ENCODE measurements at places on chromosomes 4 and X. TPM values are rescaled to one million over a fixed set of nuclear protein-coding genes. Genes with fewer than 3 reads are reported as not detected.

GRCh38 chrX:19790829-19791228 lies 96.6 kb downstream of the SH3KBP1 start:
- no peak for DNase-seq

GRCh38 chr4:142352712-142353111 lies 493.4 kb downstream of the INPP4B start:
- no peak for DNase-seq

GRCh38 chr4:183918696-183919095 lies 13.6 kb downstream of the STOX2 start:
- DNase-seq, result no peak

Gene LGI2
- not detected for total RNA-seq

GRCh38 chrX:68997511-68997910 lies 167.7 kb downstream of the PJA1 start:
- DNase-seq, result no peak

GRCh38 chrX:103586314-103586646 lies 965 bp downstream of the TCEAL4 start:
- DNase-seq, result no peak

GRCh38 chrX:77440330-77440729 lies 6.9 kb upstream of the FGF16 start:
- no peak for DNase-seq

GRCh38 chr4:150827226-150827625 lies 187.9 kb downstream of the LRBA start:
- DNase-seq, result no peak

- DNase-seq, result no peak
These were observed 516.9 kb downstream of the PDHA2 start for GRCh38 chr4:96356591-96357370.

DNA sequence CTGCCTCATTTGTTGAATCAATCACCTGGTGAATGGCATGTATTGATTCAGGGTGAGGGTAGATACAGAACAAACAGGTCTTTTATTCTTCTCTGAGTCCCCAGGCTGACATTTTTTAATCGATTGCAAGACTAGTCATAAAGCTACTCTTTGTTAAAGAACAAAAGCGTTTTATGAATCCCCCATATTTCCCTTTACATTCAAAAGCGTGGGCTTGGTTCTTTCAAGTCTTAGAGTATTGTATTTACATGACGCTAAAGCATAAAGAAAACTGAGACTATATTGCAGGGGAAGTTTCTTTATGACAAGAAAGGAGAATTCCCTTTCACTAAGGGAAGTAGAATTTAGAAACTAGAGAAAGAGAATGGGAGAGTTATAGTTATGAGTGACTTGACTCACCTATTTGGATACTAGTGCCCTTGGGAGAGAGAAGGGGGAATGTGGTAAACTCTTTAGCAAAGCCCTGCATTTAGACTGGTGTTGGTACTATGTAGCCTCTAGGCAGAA lies 69.3 kb upstream of the PDE5A start:
- DNase-seq, result no peak

DNA sequence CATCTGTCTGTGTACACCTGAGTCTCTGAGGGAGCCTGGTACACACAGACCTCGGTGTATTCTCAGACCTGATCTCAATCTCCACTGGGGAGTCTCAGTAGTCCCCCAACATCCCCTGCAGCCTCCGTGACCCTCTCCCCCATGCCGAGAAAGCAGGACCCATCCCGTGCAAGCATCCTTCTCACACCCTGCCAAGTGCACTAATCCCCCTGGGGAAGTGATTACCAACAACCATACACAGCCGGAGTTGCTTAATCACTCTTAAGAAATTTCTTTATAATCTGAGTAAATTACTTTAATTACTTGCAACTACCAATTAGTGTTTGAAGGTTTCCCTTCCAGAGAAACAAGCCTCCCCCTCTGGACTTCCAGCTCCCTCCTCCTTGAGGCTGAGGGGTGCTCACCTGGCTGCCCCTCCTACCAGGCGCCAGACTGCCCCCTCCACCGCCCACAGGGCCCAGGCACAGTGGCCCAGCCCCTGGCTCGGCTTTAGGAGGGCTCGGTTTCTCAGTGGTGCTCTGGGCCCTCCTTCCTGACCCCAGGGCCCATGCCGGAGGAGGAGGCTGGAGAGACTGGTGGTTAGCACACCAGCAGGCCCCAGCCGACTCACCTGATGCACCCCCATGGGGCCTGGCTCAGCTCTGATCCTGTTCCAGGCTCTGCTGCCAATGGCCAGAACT lies 43.8 kb downstream of the PJA1 start:
- DNase-seq, result no peak

GRCh38 chrX:115344885-115345614 lies 55.5 kb downstream of the LUZP4 start:
- no peak for DNase-seq

DNA sequence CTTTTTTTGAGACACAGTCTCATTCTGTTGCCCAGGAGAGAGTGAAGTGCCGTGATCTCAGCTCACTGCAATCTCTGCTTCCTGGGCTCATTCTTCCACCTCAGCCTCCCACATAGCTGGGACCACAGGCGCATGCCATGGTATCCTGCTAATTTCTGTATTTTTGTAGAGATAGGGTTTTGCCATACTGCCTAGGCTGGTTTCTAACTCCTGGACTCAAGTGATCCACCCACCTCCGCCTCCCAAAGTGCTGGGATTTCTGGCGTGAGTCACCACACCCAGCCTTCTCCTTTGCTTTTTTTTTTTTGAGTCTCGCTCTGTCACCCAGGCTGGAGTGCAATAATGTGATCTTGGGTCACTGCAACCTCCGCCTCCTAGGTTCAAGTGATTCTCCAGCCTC lies 94.1 kb downstream of the PDS5A start:
- DNase-seq, result no peak

Gene ZNF157
- 0.47 TPM for total RNA-seq

DNA sequence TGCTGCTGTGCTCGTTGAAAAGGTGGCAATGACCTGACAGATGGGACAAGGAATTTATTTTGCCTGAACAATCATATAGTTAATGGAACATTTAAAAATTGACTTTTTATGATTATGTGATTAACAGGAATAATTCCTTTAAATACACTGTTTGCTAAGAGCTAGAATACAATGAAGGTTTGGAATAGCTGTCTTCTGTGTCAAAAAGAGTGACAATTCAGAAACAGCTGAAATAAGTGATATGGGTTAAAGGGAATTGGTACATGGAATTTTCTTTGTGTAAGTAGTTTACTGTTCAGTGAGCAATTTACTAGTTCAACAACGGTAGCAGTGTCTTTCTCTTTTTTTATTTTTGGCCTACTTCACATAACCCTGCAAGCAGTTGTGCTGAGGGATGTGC lies 1083.5 kb upstream of the GRID2 start:
- DNase-seq, result no peak

- no peak for DNase-seq
These were observed 80.4 kb downstream of the ZFX start for GRCh38 chrX:24229976-24230375.

- no peak for DNase-seq
These were observed 8.1 kb upstream of the NAAA start for GRCh38 chr4:75948822-75949444.

DNA sequence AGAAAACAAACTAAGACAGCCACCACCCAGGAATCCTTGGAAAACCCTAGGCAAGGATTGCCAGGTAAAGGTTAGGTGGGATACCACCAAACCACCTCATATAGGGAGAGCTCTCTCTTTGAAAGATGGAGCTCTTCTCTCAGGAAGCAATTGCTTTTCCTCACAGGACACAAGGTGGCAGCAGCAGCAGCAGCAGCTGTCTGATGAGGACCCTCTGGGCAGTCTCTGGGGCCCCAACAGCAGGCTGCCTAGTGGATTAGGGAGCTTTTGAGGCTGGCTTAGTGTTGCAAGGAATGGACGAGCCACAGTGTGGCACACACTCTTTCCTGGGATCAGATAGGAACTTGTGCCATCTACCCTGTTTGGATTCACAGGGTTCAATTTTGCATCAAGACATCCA lies 41.4 kb upstream of the CHRDL1 start:
- DNase-seq, result no peak

DNA sequence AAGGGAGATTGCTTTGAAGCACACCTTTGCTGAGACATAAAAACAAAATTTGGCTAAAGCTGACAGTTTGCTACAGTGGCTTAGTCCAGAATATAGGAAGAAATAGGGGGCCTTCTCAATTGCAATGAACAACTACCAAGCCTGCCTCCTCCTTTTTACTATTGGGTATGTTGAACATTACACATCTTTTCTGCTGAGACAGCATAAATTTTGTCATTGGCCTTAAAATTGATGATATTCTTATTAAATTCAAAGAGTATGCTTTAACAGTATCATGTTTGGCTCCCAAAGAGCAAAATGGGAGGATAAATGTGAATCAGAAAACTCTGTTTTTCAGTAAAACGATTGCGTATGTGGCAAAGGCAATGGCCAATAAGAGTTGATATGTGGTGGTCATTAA lies 721.9 kb upstream of the IGFBP7 start:
- no peak for DNase-seq

Gene SLC39A8
- total RNA-seq, result 33.7 TPM

Gene ERAS
- not detected for total RNA-seq

Gene PABPC1L2B
- not detected for total RNA-seq

DNA sequence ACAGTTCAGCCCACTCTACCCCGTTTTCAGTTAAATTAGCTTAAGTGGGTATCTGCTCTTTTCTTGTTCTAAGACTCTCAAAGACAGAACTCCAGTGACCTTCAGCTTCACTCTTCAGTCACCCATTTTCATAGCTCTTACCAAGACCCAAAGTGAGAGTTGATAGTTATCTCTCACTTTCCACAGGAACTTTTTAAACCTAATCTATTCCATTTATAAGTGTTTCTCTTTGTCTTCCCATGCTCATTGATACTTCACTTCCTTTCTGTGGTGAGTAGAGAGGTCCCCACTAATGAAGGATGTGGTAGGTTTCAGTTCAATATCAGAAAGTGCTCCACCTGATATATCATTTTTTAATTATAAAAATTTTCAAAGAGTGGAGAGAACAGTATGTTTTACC lies 33.4 kb downstream of the COX18 start:
- no peak for DNase-seq

Gene HSD17B13
- not detected for total RNA-seq

DNA sequence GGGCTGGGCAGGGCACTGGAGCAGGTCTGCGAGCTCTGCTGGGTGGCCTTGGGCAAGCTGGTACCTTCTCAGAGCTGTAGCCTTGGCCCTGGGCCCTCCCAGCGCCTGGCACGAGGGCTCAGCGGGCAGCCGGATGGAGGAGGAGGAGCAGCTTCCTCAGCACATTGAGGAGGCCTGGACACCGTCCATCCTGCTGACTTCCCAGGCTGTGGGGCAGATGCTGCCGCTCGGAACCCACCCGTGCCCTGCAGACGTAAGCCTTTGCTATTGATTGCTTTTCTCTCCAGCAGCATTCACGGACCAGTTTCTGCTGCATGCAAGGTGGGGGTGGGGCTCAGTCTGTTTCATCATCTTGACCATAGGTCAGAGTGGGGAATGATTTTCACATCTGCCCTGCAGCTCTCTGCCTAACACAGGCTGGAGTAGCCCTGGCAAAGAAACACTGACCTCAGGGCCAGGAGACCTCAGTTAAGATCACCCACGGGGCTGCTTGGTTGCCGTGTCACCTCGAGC lies 80.7 kb upstream of the PSAPL1 start:
- no peak for DNase-seq

Gene STS
- 1.2 TPM for total RNA-seq

DNA sequence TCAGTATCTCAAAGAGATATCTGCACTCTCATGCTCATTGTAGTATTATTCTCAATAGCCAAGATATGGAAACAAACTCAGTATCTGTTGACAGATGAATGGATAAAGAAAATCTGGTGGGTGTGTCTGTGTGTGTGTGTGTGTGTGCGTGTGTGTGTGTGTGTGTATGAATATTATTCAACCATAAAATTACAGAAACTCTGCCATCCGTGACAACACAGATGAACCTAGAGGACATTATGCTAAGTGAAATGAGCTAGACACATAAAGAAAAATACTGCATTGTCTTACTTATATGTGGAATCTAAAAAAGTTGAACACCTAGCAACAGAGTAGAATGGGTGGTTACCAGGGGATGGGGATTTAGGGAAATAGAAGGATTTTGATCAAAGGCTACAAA lies 13.2 kb downstream of the XKRX start:
- no peak for DNase-seq

DNA sequence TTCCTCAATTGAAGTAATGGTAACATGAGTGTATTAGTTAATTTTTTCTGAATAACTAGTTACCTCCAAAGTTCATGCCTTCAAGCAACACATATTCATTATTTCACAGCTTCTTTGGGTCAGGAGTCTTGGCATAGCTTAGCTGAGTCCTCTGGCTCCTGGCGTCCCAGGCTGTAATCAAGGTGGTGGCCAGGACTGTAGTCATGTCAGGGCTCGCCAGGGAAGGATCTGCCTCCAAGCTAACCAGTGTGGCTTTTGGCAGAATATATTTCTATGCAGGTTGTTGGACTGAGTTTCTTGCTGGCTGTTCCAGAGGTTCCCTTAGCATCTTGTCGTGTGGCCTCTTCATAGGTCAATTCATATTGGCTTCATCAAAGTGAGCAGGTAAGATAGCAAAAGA lies 10.0 kb upstream of the HS3ST1 start:
- no peak for DNase-seq

Gene NPY1R
- total RNA-seq, result not detected

- DNase-seq, result no peak
These were observed 310.8 kb downstream of the HNRNPD start for GRCh38 chr4:82063017-82063416.

Gene GRIA2
- total RNA-seq, result not detected

GRCh38 chrX:39773150-39773549 lies 324.6 kb downstream of the BCOR start:
- no peak for DNase-seq

- no peak for DNase-seq
These were observed 392.2 kb upstream of the ZFP42 start for GRCh38 chr4:187603093-187604025.

- no peak for DNase-seq
These were observed 178.5 kb downstream of the SHOX start for GRCh38 chrX:809081-809480.

Gene FAM53A
- 2.4 TPM for total RNA-seq

DNA sequence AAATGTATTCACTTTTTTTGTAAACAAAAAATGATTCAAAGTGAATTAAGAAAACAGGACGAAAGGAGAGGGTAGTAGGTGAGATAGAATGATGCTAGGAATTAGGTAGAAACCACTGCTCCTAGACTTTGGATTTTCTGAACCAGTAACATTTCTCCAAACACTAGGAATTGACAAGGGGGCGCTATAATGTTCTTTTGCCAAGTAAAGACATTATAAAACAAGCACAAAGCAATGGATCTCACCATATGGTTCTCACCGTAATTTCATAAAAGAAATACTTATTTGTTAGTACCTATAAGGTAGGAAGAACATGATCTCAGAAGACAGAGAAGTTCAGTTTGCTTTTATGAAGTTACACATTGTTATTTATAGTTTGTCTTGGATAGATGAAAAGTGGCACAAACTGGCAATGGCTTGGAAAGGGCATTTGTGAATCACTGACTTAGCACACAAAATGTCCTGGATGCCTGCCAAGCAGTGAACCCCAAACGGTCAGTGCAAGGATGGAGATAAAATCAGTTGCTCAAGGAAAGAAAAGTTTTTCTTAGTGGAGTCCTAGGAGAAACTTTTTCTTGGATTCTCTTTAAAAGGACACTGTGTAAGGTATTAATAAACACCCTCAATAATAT lies 8.1 kb upstream of the TBC1D1 start:
- no peak for DNase-seq

GRCh38 chr4:149708513-149709130 lies 107.0 kb downstream of the IQCM start:
- no peak for DNase-seq

GRCh38 chr4:112735474-112735951 lies 98.6 kb downstream of the LARP7 start:
- no peak for DNase-seq

Gene APLN
- not detected for total RNA-seq

Gene CLDN2
- total RNA-seq, result not detected

Data from T-helper 17 cell (primary cell).